ENCODE measurements at places on chromosomes 13 and 19.

GRCh38 chr19:18155095-18156087, 2.4 kb downstream of the PIK3R2 start:
- no peak for DNase-seq

DNA sequence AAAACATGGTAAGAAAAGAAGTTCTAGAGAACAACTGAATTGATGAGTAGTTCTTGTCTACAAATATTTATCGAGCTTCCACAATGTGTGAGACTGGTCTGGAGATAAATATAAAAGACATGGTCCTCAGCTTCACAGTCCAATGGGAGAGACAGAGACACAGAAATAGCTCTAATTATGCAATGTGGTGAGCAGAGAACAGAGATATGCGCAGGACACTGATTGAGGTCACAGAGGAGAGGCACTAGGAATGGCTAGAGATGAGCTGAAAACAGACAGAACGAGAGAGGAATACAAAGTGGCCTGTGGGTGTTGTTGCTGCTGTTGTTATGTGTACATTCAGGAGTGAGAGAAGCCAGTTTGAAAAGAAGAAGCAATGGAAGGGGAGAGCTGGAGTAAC, 53.2 kb downstream of the GPALPP1 start:
- DNase-seq, result no peak

DNA sequence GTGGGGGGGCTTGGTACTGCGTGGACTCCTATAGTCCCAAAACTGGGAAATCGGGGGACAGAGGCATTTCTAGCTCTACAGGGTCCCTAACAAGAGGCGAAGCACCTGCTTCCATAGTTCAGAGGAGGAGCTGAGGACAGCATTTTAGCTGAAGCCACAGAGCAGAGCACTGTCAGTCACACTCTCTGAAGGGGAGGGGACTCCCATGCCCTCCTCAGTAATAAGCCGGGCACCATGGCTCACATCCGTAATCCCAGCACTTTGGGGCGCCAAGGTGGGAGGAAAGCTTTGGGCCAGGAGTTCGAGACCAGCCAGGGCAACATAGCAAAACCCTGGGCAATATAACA, 3.8 kb downstream of the NPAS1 start:
- no peak for DNase-seq

- no peak for DNase-seq
Measured at GRCh38 chr19:32234663-32235217, 110.7 kb upstream of the ZNF507 start.

GRCh38 chr13:34350671-34351070, 532.7 kb downstream of the RFC3 start:
- DNase-seq, result no peak

GRCh38 chr19:38209671-38210457, 14.2 kb downstream of the DPF1 start:
- no peak for DNase-seq

GRCh38 chr13:114002009-114002544, 28.2 kb upstream of the C13orf46 start:
- no peak for DNase-seq

GRCh38 chr19:36605877-36606478, 865 bp downstream of the ZNF382 start:
- no peak for DNase-seq

- DNase-seq, result no peak
Measured at GRCh38 chr13:69948016-69948415, 159.6 kb upstream of the ATXN8OS start.

GRCh38 chr13:96994017-96994857, at the start of gene OXGR1:
OXGR1 (minus strand) TSS chr13:96994476; CDS start chr13:96987759, 6,717 bp downstream.
- no peak for DNase-seq

GRCh38 chr19:8973501-8974091, 36.6 kb downstream of the MUC16 start:
- peak; percentile 2 for DNase-seq

- peak; percentile 80 for DNase-seq
Measured at GRCh38 chr19:28705008-28705407, 507.9 kb downstream of the UQCRFS1 start.

DNA sequence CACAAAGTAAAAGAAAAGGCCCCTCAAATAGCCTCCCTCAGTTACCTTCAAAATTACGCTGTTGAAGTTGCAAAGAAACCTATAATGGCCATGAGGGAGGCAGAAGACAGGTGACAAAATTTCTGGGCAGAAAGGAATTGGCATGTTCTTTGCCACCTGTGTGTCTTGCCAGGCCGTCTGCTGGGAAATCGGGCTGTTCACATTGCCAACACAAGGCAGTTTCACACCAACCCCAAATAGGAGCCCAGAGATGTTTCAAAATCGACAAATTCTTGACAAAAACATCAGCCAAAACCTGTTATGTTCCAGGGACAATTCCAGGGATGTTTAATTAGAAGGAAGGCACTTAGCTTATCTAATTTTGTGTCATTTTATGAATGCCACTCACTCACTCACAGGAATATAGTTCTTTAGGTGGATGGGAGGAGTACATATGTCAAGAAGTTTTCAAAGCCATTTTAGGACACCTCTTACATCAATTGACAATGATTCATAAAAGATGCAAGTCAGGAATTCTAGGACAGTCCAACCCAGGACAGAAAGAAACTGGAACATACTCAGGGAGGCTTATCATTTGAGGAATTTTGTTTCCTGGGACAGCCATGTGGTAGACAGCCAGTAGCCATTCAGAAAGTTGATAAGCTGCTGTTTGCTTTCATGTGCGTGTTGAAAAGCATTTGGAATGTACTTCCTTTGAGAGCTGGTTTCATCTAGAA, 164.5 kb downstream of the RGCC start:
- DNase-seq, result peak; percentile 73

GRCh38 chr19:19627621-19628500, at the start of gene LPAR2:
LPAR2 (minus strand) TSS chr19:19628220; CDS start chr19:19627275, 945 bp downstream.
- no peak for DNase-seq

GRCh38 chr19:42471554-42472249, 29.0 kb upstream of the CXCL17 start:
- peak; percentile 9 for DNase-seq

- no peak for DNase-seq
Measured at GRCh38 chr13:74056801-74057542, 77.2 kb downstream of the KLF12 start.

- no peak for DNase-seq
Measured at GRCh38 chr13:66503890-66504289, 726.2 kb downstream of the PCDH9 start.

DNA sequence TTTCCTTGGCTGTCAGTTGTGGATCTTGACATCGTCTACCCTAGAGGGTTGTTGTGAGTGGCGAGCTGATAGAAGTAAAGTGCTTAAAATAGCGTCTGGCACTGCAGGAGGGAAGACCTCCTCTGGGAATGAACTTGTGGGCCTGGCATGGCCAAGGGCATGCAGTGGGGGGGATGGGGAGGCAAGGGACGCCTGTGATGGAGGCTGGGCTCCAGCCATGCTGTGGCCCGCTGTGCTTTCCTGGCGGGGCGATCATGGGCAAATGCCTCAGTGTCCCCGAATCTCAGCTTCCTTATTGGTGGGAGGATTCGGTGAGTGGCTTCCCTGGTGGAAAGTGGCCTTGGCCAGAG, 10.7 kb downstream of the CARM1 start:
- no peak for DNase-seq

Data from brain microvascular endothelial cell (primary cell).